ENCODE measurements at places on chromosomes 3 and 15.

GRCh38 chr15:61034678-61035291 lies 194.3 kb downstream of the RORA start:
- no peak for DNase-seq

DNA sequence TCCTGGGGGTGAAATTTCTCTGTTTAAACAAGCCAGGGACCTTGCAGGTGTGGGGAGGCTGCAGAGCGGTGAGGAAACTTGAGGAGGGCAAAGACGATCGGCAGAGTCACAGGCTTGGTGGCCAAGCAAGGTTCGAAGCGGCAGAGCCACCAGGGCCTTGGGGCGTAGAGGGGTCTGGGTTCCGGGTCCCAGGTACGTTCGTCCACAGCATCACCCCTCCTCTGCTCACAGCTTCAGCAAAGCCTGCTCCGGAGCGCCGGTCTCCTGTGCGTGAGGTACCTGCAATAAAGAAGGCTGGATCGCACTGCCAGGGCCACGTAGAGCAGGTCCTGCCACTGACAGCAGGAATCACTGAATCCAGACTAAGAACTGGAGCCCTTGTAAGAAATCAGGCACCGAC lies 66.8 kb upstream of the PCSK6 start:
- DNase-seq: no peak

DNA sequence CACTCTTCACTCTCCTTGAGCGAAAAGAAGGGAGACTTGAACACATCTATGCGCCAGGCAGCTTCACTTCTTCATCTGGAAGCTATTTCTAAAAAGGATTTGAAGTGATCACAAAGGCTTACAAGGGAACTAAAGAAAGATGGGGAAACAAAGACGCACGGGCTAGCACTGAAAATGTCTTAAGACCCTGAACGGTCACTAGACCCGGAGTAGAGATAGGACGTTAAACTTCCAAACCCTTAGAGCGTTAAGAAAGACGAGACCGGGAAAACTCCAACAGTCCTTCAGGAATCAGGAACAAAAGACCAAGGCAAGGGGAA lies 47.5 kb upstream of the EPHB3 start:
- no peak for DNase-seq

GRCh38 chr3:25410703-25411102 lies 17.4 kb upstream of the RARB start:
- no peak for DNase-seq

DNA sequence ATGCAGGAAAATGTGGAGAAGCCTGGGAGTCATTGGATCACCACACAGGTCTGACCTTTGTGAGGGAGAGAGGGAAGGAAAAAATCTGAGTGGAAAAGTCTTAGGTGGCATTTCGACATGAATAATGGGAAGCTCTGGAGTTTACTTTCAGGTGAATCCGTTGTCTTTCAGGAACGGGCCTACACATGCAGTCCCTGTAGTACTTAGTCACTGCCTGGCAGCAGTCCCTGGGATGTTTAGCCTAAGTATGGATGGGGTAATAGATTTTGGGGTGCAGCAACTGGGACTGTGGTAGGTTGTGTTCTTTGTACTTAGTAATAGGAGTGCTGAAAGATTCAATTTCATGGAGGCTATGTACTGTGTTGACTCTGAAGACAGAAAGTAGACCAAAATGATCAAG lies 227.5 kb upstream of the EPHA3 start:
- no peak for DNase-seq

DNA sequence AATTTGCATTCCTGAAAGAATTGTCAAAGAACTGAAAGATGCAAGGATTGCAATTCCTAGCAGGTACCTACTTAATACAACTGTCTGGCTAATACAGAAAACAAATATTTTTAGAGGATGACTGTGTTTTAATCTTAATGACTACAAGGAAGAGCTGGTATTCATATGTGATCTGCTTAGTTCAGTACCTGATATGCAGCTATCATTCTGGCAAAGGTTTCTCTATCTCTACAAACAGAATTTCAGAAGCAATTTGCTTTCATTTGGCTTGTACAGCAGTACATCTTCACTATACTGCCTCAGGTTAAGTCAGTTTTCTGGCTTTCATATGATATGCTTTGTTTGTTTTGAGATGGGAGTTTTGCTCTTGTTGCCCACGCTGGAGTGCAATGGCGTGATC lies 51.3 kb downstream of the TBL1XR1 start:
- no peak for DNase-seq

DNA sequence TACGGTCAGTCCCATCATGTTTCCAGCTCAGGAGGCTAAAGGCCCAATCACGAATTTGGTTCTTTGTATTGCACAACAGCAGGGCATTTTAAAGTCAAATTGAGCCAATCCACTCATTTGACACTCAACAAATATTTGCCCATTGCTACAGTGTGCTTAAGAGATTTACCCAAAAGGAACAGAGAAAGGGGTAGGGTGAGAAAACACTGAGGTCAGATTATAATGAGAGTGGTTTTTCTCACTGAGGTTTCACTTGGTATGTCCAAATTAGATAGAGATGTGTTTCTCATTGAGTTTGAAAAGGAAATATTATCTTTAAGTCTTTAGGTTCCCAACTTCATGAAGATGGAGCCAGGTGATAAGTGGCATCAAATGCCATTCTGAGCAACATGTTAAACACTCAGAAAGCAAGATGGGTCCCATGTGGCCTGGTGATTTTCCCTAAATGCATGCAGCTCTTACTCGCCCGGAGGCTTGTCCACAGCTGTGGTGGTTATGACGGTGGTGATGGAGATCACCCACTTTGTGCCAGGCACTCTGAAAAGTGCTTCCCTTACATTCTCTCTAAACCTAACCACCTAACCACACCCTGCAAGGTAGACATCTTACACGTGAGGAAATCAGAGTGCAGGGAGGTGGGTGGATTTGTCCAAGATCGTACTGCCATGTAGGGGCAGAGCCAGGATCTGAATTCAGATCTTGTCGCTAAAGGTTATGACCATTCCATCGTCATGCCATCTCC lies 31.2 kb upstream of the USP3 start:
- DNase-seq: no peak

- DNase-seq: no peak
These were observed 36.9 kb upstream of the FRMD4B start for GRCh38 chr3:69422751-69423150.

- DNase-seq: no peak
These were observed 5.2 kb upstream of the VEPH1 start for GRCh38 chr3:157508461-157508860.

DNA sequence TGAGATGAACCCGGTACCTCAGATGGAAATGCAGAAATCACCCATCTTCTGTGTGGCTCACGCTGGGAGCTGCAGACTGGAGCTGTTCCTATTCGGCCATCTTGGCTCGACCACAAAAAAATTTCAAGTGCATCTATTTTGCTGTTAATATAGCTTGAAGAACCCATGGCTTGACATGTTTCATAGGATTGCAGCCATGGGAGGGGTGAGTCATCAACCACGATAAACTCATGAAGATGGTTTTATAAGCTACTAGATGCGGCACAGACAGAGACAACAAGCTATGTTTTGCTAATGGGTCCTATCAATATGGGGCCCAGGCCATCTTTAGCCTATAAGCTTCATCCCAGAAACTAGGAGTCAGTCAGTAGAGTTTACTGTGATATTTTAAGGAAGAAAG lies 100.4 kb upstream of the PHLDB2 start:
- no peak for DNase-seq

DNA sequence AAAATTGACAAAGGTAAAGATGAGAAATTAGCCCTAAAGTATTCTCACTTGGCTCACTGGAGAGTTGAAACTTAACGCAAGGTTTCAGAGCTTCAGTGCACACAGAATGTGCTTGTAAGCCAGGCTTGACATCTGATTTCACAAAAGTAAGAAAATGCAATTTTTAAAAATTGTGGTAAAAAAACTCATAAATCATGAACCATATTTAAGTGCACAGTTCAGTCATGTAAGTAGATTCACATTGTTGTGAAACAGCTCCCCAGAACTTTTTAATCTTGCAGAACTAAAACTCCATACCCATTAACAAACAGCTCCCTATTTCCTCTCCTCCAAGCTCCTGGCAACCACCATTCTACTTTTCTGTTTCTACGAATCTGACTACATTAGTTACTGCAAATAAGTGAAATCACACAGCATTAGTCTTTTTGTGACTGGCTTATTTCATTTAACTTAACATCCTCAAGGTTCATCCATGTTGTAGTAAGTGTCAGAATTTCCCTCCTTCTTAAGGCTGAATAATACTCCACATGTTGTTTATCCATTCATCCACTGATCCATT lies 14.5 kb downstream of the RTP3 start:
- no peak for DNase-seq

DNA sequence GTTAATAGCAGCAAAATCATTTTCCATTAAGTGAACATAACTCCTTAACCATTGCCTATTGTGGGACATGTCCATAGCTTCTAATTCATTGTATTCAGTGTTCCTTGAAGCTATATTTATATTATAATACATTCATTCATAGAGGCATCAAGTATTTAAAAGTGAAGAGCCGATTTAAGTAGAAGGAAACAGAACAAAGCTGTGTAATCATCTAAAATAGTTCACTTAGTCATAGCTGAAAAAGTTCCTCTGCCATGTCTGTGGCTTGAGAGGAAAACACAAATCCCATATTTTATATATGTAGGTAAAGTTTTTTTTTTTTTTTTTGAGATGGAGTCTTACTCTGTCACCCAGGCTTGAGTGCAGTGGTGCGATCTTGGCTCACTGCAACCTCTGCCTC lies 54.5 kb downstream of the TMEM108 start:
- DNase-seq: no peak

- no peak for DNase-seq
These were observed 60.6 kb downstream of the CHAC1 start for GRCh38 chr15:41013691-41014414.

DNA sequence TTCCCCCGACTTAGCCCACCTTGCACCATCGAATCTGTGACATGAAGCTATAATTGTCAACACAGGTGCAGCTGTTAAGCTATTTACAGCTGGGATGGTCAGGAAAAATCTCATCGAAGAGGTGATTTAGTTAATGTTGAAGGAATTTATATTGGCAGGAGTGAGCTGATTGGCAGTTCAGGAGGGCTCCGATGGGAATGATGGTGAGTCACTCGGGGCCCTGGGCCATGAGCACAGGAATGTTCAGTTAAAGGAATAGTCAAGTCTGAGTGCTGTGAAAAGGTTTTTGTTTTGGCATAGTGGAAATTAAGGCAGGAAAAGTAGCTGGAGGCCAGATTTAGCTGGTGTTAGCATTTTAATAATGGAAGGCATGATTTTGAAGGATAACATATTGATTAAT lies 95.7 kb downstream of the OXSM start:
- DNase-seq: no peak

DNA sequence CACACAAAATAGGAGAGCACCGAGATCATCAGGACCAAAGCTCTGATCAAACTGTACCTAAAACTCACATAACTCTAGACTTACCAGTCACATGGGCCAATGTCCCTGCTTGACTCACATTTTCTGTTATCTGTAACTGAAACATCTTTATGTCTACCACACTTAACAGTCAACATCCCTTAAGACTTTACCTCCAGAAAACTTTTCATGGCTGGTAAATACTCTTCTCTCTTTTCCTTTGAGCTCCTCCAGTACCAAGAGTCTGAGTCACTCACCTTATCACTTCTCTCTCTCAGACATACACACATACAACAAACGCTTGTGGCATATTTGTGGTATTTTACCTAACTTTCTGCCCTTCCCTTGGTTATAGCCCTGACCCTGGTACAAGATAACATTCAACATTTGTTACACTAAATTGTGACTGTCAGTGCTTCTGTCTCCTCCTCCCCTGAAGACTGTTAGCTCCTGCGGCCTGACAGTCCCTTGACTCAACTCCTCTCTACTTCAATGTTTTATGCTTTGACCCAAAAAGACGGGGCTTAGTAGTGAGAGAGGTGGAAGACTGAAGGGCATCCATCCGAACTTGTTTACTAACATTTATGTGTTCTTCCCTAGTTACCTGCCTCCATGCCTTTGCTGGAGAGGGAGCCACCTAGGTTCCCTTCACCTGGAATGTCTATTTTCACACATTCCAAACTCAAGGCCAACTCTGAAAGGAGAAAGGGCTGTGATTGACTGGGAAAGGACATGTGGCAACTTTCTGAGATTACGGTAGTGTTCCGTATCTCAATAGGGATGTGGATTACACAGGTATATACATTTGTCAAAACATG lies 3.7 kb upstream of the EFHB start:
- no peak for DNase-seq

GRCh38 chr3:133833880-133834620 lies 28.4 kb downstream of the SRPRB start:
- no peak for DNase-seq

GRCh38 chr3:46480491-46481195 lies 15.9 kb upstream of the LTF start:
- DNase-seq: no peak

DNA sequence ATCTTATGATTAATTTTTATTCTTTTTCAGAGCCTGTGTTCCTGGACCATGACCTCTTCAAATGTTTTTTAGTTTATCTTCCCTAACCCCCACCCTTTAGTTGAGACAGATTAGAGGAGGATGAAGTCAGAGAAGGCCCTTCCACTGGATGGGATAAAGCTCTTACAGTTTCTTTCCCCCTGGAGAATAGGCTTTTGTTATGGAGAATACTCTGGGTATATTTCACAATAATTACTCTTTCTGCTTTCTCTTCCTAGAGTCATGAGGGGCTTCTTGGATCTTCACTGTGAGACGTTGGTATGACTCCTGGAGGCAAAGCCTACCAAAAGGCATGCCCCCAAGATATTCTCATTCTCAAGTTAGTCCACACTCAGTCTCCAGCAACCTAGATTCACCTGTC lies 144.4 kb upstream of the THRB start:
- DNase-seq: no peak

DNA sequence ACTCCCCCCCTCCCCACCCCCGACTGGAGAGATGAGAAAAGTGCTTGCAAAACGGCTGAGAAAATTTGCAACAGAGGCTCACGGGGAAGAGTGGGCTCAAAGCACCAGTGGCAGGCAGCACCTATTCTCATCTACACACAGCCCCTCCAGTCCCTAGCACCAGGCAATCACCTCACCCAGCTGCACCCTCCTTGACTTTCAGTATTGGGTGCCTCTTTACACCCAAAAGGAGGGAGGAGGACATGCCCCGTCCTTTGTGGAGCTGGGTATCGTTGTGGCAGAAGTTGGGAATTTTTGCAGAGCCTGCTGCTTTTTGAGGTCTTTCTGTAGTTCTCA lies 182.8 kb upstream of the TOPAZ1 start:
- no peak for DNase-seq

DNA sequence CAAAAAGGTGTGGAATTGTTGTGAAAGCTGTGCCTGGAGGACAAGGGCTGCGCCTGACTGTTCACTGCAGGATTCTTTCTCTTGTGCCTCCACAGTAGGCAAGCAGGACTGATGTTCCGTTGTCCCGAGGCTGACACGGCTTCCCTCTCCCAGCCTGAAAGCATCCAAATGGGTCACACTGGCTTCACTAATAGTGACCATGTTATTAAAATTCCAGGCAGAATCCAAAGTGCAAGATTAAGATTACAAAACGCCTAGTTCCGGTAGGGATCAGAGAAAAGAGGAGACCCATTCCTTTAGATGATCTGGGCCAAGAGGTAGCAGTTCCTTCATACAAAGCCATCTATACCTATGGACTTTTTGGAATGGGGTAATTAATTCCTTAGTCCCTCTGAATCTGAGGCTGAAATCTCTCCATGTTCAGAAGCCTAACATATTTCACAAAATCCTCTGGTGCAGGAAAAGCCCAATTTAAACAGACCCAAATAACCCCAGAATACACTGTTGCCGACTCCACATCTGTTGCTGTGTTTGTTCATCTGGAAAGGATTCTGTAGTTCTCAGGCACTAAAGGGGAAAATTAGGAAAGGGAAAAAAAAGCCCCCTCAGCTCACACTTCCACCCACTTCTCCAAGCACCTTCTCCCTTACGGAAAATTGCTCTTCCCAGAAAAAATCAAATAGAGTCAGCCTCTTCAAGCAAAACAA lies 145.9 kb downstream of the RORA start:
- no peak for DNase-seq

GRCh38 chr15:27583651-27584050 lies 515.5 kb downstream of the OCA2 start:
- DNase-seq: no peak
